ENCODE measurements at places on chromosomes 3 and 15. TPM values are rescaled to one million over a fixed set of nuclear protein-coding genes. Genes with fewer than 3 reads are reported as not detected.

Gene GHSR
- total RNA-seq, result not detected

Gene HES1
- total RNA-seq, result 4.4 TPM

Gene CRYGS
- total RNA-seq, result 0.88 TPM

Gene CNTN3
- 0.36 TPM for total RNA-seq

Gene CNTN4
- total RNA-seq, result not detected

Gene COX5A
- 38.9 TPM for total RNA-seq

Gene HYAL1
- total RNA-seq, result under 0.01 TPM

Gene ILDR1
- not detected for total RNA-seq

Gene COPS2
- 101 TPM for total RNA-seq

Gene CHRD
- 0.29 TPM for total RNA-seq

Gene CDHR4
- not detected for total RNA-seq

Gene POLQ
- 1.5 TPM for total RNA-seq

Gene DNAJC19
- 27.9 TPM for total RNA-seq

Gene PLA2G4E
- total RNA-seq, result not detected

Gene INAFM2
- 16.8 TPM for total RNA-seq

Gene POPDC2
- 1.1 TPM for total RNA-seq

Gene GPR149
- not detected for total RNA-seq

Gene SEMA3B
- 5.9 TPM for total RNA-seq

- peak; percentile 74 for DNase-seq
- H3K4me1 ChIP-seq, result peaks cover 7% of the 10 kb centered on the region
- no peak overlapping the region for H3K27ac ChIP-seq
- H3K36me3 ChIP-seq, result no peaks in the 10 kb centered on the region
Measured at GRCh38 chr3:160224256-160224655, 966 bp upstream of the C3orf80 start.

DNA sequence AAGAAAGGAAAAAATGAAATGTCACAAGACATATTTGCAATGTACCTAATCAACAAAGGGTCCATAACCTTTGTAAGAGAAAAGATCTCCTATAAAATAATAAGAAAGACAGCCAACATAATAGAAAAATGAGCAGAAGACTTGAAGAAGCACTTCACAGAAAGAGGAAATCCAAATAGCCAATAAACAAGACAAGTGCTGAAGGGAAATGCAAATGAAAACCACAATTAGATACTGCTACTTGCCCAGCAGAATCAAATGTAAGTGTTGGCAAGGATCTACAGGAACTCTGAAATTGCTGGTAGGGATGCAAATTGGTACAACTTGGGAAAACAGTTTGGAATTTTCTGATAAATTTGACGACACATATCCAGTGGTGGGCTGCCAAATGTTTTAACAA is 15.1 kb upstream of the TOPAZ1 start:
- no peak for DNase-seq
- H3K27ac ChIP-seq, result no peak overlapping the region

- no peaks in the 10 kb centered on the region for H3K4me1 ChIP-seq
- H3K27ac ChIP-seq, result no peak overlapping the region
Measured at GRCh38 chr15:28456476-28457395, 76.0 kb downstream of the GOLGA8G start.

GRCh38 chr15:85745023-85745422 is 49.7 kb downstream of the KLHL25 start:
- peaks cover 52% of the 10 kb centered on the region for H3K36me3 ChIP-seq
- H3K4me1 ChIP-seq, result peaks cover 10% of the 10 kb centered on the region
- H3K27ac ChIP-seq, result no peak overlapping the region
- no peak for DNase-seq
- no peak overlapping the region for H3K4me3 ChIP-seq
- no peaks in the 10 kb centered on the region for H3K27me3 ChIP-seq

GRCh38 chr15:57533448-57533799 is 58.3 kb upstream of the MYZAP start:
- H3K36me3 ChIP-seq, result no peaks in the 10 kb centered on the region
- peaks cover 13% of the 10 kb centered on the region for H3K27me3 ChIP-seq
- DNase-seq, result no peak
- no peak overlapping the region for H3K4me3 ChIP-seq
- H3K27ac ChIP-seq, result no peak overlapping the region

DNA sequence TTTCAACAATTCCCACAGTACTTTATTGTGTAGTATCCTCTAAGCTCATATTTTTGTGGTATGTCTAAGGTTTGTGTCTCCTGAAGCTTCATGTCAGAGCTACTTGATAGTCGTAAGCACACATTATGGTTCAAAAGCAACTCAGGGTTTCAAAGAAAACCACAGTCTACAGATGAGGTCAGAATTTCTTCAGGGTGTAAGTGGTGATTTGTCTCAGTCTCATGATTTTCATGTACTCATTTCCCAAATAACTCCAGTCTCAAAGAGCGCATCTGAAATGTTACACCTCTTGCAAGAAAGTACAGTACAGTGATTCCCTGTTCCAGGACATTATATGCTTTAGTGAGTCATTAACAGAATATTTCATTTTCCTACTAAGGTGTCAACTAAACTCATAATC is 47.5 kb upstream of the SSR3 start:
- no peaks in the 10 kb centered on the region for H3K27me3 ChIP-seq
- peak; percentile 89 for DNase-seq
- no peaks in the 10 kb centered on the region for H3K36me3 ChIP-seq
- no peak overlapping the region for H3K4me3 ChIP-seq
- peaks cover 12% of the 10 kb centered on the region for H3K4me1 ChIP-seq

DNA sequence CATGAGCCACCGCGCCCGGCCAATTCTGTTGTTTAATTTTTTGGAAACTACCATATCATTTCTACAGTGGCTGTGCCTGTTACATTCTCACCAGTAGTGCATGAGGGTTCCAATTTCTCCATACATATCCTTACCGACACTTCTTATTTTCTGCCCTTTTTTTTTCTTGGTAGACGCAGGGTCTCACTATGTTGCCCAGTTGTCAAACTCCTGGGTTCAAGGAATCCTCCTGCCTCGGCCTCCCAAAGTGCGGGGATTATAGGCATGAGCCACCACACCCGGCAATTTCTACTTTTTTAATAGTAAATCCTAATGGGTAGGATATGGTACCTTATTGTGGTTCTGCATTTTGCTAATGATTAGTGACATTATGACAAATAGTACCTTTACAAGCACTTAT is 9.6 kb downstream of the AMIGO3 start:
- peaks cover 2% of the 10 kb centered on the region for H3K36me3 ChIP-seq
- no peak overlapping the region for H3K27ac ChIP-seq
- DNase-seq, result no peak
- H3K27me3 ChIP-seq, result no peaks in the 10 kb centered on the region

GRCh38 chr15:69750253-69750652 is 297.6 kb downstream of the RPLP1 start:
- H3K36me3 ChIP-seq, result no peaks in the 10 kb centered on the region
- H3K4me1 ChIP-seq, result peaks cover 2% of the 10 kb centered on the region
- H3K4me3 ChIP-seq, result no peak overlapping the region
- H3K27me3 ChIP-seq, result peaks cover 24% of the 10 kb centered on the region
- DNase-seq, result no peak

- H3K36me3 ChIP-seq, result no peaks in the 10 kb centered on the region
Measured at GRCh38 chr3:171095063-171095462, 68.5 kb upstream of the SLC2A2 start.

GRCh38 chr3:195035345-195036202 is 235.4 kb downstream of the XXYLT1 start:
- no peak for DNase-seq
- no peak overlapping the region for H3K4me3 ChIP-seq
- no peaks in the 10 kb centered on the region for H3K36me3 ChIP-seq
- no peaks in the 10 kb centered on the region for H3K4me1 ChIP-seq
- H3K27ac ChIP-seq, result no peak overlapping the region

DNA sequence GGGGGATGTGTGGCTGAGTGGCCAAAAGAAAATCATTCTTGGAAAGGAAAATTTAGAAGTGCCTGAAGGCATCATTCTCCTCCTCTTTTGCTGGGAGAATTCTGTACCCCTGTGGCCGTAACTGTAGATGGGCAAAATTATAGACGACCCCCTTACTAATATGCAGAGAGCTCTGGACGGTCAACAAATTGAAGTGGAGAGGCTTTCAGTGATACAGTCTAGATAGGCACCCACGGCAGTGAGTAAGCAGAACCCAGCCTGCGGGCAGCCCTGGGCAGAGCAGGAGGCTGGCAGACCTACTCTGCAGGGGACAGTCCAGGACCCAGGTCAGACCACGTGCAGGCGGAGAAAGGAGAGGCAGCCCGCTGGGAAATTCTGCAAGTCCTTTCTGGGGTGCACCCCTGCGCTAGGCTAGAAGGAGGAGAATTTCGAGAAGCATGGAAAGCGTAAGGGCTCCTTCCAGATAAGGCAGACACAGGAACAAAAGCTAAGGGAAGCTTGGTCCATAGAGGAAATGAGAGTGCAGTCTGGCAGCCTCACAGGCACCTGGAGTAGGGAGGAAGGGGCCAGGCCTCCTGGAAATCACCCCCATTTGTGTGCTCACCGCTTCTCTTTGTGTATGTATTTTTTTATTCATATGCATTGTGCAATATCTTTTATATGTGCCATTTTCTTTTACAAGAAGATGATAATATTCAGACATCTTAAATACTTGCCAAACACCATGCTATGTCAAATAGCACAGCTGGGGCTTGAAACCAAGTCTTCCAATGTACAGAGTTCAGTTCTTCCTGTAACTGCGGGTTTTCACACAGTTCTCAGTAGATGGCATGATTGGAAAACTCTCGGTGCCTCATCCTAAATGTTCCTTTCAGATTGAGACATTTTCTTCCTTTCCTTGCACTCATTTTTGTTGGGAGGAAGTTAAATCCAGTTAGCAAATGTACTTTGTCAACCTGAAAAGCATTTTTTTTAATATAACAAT is 40.2 kb downstream of the LRRK1 start:
- H3K4me3 ChIP-seq, result peak overlapping the region; percentile 57
- H3K27ac ChIP-seq, result peak overlapping the region; percentile 98
- no peak for DNase-seq
- peaks cover 38% of the 10 kb centered on the region for H3K4me1 ChIP-seq
- H3K36me3 ChIP-seq, result no peaks in the 10 kb centered on the region
- no peaks in the 10 kb centered on the region for H3K27me3 ChIP-seq

- peaks cover 17% of the 10 kb centered on the region for H3K4me1 ChIP-seq
- no peak for DNase-seq
- H3K27me3 ChIP-seq, result peaks cover 5% of the 10 kb centered on the region
- H3K36me3 ChIP-seq, result no peaks in the 10 kb centered on the region
Measured at GRCh38 chr3:8619548-8619947, 25.1 kb downstream of the SSUH2 start.

- H3K36me3 ChIP-seq, result peaks cover 8% of the 10 kb centered on the region
- H3K4me3 ChIP-seq, result no peak overlapping the region
- no peaks in the 10 kb centered on the region for H3K27me3 ChIP-seq
- peaks cover 10% of the 10 kb centered on the region for H3K4me1 ChIP-seq
Measured at GRCh38 chr3:114060906-114061655, 4.5 kb downstream of the QTRT2 start.

GRCh38 chr3:181701096-181701495 is 10.6 kb upstream of the SOX2 start:
- DNase-seq, result no peak
- H3K27me3 ChIP-seq, result peaks cover 82% of the 10 kb centered on the region
- H3K27ac ChIP-seq, result no peak overlapping the region
- peaks cover 8% of the 10 kb centered on the region for H3K4me1 ChIP-seq
- no peak overlapping the region for H3K4me3 ChIP-seq

DNA sequence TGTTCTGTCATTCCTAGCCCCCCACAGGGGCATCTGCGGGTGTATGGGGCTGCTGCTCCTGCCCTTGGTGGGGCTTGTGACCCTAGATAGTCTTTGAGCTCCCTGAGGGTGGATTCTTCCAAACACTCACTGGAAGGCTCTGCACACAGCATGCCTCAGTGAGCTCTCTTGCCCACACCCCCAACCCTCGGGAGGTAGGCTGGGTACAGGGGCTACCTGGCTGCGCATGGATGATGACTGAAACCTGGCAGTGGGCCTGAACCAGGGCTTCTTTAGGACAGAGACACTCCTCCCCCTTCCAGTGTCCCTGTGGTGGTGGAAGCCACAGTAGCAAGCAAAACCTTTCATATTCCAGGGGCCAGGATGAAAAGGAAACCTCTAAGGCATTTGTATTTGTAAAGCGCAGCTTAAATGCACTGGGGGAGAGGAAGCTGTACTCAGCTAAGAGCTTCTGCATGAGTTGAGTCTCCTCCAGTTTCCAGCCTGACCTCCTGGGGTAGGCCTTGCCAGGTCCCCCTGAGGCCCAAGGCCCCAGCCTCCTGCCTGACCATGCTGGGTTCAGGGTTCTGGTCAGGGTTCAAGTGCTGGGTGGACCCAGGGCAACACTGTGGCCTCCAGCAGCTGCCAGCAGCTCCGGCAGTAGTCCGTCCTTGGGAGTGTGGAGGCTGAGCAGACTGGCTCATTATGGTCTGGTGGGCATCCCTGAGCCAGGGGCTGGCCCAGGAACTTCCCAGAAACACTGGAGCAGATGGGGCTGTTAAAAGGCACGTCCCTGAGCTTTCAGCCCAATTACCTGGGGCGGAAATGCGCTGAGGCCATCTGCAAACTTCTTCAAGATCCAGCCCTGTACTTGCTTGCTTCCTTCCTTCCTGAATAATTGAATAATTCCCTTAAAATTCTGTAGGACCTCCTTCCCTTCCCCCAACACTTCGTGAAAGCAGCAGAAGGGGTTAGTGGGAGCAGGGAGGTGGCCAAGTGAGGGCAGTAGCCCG is 89.7 kb downstream of the HMG20A start:
- DNase-seq, result no peak
- peaks cover 29% of the 10 kb centered on the region for H3K4me1 ChIP-seq
- H3K36me3 ChIP-seq, result no peaks in the 10 kb centered on the region
- no peaks in the 10 kb centered on the region for H3K27me3 ChIP-seq
- H3K4me3 ChIP-seq, result no peak overlapping the region
- H3K27ac ChIP-seq, result no peak overlapping the region

DNA sequence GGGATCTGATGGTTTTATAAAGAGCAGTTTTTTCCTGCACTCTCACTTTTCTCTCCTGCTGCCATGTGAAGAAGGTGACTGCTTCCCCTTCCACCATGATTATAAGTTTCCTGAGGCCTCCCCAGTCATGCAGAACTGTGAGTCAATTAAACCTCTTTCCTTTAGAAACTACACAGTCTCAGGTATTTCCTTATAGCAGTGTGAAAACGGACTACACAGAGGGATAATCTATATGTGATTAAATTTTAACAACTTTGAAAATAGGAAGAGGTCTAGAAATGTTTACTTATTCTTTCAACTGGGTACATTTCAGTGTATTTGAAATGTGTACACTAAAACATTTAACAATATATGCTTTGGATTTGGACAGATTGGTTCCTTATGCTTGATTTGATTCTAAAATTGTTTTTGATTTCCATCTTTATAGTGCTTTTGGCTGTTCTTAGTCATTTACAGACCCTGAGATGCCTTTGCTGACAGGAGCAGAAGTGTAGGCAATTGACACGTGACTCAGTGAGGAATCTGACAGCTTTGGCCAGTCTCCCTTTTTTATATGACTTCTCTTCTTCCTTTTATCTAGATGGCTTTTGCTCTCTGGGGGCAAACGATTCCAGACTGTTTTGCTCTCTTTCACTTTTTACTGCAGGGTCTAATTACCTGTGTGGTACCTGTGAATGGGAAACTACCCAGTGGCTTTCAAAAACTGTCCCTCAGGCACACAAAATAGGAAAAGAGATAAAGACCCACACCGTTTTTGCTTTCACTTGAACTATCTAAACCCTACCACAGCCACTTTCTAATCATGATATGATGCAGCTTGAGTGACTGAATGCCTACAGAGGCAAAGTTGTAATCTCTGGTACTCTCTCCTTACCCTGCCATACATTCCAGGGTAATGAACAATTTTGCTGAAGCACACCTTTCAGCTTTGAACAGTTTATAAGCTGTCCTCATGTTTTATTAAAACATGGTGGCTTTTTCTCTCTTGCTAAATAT is 422.6 kb downstream of the ROBO1 start:
- H3K4me3 ChIP-seq, result no peak overlapping the region
- H3K27me3 ChIP-seq, result no peaks in the 10 kb centered on the region
- no peaks in the 10 kb centered on the region for H3K4me1 ChIP-seq
- no peaks in the 10 kb centered on the region for H3K36me3 ChIP-seq
- DNase-seq, result no peak
- no peak overlapping the region for H3K27ac ChIP-seq
